ENCODE measurements at places on chromosomes 6 and 20. TPM values are rescaled to one million over a fixed set of nuclear protein-coding genes. Genes with fewer than 3 reads are reported as not detected.

- DNase-seq, result no peak
Measured at GRCh38 chr20:10634211-10634610, 39.6 kb downstream of the JAG1 start.

- DNase-seq, result no peak
Measured at GRCh38 chr20:50582092-50582491, 71.9 kb downstream of the PTPN1 start.

DNA sequence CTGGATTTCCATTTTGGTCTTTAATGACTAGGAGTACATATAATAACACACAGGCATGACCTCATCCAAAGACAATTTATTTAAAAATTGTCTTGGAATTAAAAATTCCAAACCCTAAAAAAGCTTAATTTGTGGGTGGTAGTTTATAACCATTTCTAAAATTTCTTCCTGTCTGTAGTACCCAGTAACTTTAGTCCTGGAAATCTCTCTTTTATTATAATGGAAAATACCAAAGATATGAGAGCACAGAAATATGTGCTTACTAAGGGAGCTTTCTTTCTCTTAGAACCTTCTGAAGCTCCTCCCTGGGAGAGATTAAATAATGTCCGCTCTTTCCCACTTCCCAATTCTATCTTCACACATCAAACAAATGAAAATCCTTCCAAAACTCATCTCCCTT is 70.5 kb upstream of the PRL start:
- no peak for DNase-seq

Gene ADGRB3
- total RNA-seq, result under 0.01 TPM

Gene CDC5L
- 18.7 TPM for total RNA-seq
